Activated CD4-positive, alpha-beta T cell treated with anti-CD3 and anti-CD28 coated beads for 36 hours (primary cell): ENCODE measurements at places on chromosomes 2 and 18. TPM values are rescaled to one million over a fixed set of nuclear protein-coding genes. Genes with fewer than 3 reads are reported as not detected.
A peak's percentile ranks its signal among the peaks of the same experiment; 100 is the strongest.

The CLK1 gene
- 99.3 TPM for total RNA-seq

The SIX3 gene
- not detected for total RNA-seq

- DNase-seq = no peak
These were observed 45.4 kb upstream of the PPP4R1 start for GRCh38 chr18:9659499-9660375.

- DNase-seq = no peak
These were observed 148.1 kb downstream of the BAZ2B start for GRCh38 chr2:159468257-159468656.

DNA sequence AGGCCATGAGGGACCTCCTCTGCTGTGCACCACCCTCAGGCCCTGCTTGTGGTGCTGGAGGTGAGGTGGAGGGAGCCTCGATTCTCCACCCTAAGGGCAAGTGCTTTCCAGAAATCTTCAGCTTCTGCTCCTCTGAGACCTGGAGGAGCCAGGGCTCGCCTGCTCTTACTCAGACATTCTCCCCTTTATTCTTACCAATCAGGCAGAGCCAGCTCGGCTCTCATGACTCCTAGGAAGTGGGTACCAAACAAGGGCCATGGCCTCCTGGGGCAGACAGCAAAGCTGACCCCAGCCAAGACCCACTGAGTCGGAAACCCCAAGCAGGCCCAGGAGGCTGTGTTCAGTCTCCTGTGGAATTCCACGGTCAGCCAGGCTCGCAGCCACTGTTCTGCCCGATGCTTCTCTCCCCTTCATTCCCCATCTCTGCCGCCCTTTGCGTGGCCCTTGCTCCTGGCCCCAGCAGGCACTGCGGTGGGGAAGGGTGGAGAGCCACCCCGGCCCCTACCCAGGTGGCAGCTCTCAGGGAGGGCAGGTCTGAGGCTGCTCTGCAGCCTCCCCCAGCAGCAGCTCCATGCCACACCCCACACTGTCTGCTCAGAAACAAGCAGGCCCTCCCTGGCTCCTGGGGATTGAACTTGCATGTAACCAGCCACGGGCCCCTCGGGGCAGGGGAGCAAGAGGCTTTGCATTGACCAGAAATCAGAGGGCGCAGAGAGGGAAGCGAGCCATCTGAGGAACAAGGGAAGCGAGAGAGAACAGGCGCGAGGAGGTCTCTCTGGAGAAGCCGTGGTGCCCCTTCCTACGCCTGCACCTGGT is 24.0 kb downstream of the HS1BP3 start:
- no peak for DNase-seq

DNA sequence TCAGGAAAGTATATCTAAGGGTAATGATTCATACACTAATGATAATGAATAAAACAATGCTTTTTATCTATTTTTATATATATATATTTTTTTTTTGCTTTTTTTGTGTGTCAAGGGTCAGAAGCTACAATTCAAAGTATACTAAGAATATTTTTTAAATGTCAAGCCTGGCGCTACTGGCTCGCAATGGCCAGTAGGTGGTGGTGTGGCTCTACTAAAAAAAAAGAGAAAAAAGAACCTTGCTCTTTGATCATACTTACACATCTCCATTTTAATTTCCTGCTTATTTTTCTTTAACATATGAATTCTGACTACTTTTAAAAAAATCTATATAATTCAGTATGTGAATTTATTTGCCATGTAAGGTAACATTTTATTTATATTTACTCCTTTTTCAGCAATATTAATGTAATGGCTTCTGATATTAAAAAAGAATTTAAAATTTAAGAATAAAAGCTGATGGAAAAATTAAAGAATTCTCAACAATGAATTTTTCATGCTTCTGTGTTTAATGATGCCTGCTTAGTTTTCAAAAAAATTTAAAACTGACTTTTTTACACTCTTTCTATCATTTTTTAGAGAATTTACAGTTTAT is 232.9 kb downstream of the GULP1 start:
- DNase-seq = peak; percentile 28
